ENCODE measurements at places on chromosomes 2 and 18.
A peak's percentile ranks its signal among the peaks of the same experiment; 100 is the strongest.

DNA sequence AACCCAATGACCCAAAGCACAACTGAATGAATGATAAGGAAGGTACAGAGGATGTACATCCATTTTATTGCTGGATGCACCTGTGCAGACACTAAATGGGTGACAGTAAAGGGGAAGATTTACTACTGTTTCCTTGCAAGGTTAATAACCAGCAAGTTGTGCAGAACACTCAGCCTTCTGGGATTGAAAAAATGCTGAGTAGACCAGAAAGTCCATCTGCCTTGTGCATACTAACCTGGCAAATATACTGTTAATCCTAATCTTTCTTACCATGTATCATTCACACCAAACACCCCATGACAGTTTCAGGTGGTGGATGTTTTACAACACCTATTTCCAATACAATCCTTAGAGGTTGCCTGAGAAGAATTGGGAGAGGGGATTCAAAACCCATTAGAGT lies 814.1 kb upstream of the NRXN1 start:
- no peak for DNase-seq

DNA sequence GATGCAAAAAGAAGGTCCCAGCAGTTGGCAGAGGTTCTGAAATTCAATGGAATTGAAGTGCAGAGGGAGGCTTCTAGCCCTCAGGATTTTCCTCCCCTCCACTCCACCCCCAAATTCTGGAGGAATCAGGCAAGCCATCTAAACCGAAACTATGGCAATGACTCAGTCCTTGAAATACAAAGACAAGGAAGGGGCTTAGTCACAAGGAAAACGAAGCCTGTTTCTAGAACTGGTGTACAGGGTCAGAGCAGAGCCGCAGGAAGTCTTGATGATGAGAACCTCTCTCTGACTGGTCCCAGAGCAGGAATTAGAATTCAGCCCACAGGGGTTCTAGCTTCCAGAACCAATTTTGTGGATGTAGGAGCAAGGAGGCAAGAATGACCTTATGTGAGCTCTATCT lies 111.7 kb upstream of the SCN1A start:
- DNase-seq = no peak

DNA sequence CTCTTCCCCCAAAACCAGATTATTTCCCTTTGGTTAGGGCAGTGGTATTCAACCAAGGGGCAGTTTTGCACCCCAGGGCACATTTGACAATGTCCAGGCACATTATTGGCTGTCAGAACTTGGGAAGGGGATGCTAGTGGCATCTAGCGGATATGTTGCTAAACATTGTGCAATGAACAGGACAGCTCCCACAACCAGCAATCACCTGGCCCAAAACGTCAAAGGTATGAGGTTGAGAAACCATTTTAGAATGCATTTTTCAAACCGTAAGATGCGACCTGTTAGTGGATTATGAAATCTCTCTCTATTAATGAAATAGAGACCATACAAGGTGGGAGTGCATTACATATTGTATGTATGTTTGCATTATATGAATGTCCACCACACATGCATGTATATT lies 54.2 kb downstream of the CD8B2 start:
- DNase-seq = no peak

DNA sequence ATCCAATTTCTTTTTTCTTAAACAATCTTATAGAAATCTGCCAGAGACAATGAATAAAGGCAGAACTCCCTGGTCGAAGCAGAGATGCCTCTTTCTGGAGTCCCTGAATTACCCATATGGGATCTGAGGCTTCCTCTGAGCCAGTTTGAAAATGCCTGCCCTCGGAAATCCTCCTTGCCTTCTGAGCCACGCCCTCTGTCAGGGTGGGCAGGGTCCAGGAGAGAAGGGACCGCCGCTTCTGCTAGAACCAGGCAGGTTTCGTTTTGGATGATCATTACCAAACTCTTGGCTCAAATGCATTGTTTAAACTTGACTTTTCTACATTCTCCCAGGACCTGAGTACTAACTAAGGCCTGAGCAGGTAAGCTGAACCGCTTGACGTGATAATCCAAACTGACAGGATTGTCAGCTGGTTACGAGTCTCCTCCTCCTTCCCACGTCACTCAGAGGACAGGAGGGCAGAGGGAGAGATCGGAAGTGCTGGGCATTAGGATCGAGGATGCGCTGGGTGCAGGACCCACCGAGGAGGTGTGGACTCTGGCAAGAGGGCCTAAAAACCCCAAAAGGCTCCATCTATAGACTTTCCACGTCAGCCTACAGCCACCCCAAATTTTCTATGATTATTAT lies 128.4 kb downstream of the KLHL29 start:
- no peak for DNase-seq

DNA sequence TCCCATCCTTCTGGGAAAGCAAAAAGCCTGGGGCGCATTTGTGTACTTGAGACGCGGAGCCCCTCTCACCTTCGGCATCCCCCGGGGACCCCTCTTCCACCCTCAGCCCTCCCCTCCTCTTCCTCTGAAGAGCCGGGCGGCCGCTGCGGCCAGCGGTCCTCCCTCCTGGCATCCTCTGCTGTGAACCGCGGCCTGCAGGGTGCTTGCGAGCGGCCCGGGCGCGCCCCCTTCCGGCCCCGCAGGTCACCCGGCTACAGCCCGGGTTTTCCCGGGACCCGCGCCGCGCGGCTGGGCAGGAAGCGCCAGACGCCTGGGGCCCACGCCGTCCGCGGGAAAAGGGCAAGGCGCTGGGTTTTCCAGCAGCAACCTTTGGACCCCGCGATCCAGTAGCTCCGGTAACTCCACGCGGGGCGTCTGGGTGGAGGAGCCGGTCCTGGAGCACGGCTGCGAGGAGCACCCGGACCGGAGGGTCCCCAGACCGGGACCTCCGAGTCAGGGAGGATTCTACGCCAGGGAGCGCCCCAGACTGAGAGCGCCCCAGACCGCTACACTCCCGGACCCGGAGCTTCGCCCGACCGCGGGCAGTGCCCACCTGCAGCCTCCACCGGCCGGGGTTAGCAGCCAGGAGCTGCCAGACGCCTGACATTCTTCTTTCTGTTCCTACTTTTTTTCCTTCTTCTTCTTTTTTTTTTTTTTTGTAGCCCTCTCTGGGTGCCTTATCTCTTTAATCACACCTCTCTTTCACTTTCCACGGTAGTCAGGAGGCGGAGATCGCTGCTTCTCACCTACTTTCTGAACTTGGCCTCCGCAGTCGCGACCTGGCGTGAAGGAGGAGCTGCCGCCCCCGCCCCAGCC lies at the start of gene IL18R1:
IL18R1 (plus strand) TSS at position 271 of the 855 bp plus-strand sequence. CDS start 6,865 bp downstream, outside the sequence.
- peak; percentile 58 for DNase-seq

GRCh38 chr2:159164457-159164911 lies 122.0 kb downstream of the WDSUB1 start:
- DNase-seq = no peak

- DNase-seq = no peak
Measured at GRCh38 chr2:232402518-232402917, 4.1 kb upstream of the ALPG start.

DNA sequence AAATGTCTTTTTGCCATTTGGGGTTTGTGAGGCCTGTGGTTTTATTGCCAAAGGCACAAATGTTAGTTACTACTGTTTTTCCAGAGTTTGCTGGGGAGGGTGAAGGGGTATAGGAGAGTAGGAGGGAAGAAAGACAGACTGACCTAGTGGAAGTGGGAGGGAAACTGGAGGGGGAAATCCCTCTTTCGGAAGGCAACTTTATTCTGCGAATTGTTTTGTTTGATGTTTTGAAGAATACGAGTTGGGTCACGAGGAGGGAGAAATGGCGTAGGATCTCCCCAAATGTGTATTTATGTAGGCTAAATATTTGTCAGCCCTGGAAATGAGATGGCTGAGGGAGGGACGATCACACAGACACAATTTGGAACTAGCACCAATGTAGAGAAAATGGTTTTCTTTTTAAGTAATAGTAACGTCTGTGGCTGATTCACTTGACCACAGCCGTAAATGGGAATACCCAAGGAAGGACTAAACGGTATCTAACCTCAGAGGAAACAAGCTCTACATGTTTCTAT lies 172.3 kb downstream of the ICOS start:
- DNase-seq = no peak

- no peak for DNase-seq
Measured at GRCh38 chr18:22827216-22827615, 105.9 kb upstream of the RBBP8 start.

DNA sequence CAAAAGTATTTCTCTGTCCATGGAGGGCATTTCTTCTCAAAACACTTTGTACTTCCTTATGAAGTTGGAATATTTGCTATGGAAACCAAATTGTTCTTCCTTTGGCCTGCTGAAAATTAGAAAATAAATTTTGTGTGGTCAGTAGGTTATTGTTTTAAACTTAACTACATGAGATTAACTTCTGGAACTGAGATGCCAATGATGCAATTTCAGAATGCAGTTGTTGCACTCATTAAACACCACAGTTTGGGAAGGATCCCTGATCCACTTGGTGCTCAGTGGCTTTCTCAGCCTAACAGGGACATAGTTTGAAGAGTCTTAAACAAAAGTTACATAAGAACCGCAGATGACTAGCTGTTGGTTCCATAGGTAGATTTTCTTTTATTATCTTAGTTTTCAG lies 23.3 kb upstream of the IL1R1 start:
- no peak for DNase-seq

GRCh38 chr2:11393711-11394236 lies 49.3 kb upstream of the ROCK2 start:
- DNase-seq = no peak

DNA sequence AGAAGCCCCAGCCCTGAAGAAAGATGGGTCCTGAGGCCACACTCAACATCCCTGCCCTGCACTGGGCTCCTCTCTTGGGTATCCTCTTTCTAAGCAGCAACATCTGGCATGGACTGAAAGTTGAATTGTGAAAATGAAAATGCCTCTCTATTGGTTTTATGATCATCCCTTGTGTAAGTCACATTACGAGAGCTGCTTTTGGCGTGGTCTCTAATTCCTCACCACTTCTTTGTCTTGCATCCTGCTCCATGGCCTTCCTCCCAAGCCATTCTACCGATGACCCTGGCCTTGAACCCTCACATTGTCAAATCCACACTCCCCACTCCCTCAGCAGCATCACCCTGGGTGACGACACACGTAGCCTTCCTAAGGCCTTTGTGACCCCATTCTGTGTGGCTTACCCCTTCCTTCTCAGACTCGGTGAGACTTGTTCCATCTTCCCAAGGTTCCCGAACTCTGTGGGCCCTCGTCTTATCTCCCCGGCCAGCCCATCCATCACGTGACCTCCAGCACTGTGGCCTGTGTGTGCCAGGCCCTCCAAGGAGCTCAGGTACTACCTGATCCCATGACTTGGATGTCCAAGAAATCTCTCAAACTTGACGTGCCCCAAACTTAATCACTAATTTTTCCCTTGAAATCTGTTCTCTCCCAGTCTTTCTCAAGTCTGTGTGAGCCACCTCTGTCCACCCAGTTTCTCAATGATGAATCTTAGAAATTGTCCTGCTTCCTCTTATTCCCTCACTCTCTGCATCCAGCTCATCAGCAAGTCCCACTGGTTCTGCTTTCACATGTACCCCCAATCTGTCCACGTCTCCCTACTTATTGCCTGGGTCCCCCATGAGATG lies 194.7 kb upstream of the HS6ST1 start:
- no peak for DNase-seq

- no peak for DNase-seq
Measured at GRCh38 chr2:25269233-25269632, 72.5 kb downstream of the DNMT3A start.

DNA sequence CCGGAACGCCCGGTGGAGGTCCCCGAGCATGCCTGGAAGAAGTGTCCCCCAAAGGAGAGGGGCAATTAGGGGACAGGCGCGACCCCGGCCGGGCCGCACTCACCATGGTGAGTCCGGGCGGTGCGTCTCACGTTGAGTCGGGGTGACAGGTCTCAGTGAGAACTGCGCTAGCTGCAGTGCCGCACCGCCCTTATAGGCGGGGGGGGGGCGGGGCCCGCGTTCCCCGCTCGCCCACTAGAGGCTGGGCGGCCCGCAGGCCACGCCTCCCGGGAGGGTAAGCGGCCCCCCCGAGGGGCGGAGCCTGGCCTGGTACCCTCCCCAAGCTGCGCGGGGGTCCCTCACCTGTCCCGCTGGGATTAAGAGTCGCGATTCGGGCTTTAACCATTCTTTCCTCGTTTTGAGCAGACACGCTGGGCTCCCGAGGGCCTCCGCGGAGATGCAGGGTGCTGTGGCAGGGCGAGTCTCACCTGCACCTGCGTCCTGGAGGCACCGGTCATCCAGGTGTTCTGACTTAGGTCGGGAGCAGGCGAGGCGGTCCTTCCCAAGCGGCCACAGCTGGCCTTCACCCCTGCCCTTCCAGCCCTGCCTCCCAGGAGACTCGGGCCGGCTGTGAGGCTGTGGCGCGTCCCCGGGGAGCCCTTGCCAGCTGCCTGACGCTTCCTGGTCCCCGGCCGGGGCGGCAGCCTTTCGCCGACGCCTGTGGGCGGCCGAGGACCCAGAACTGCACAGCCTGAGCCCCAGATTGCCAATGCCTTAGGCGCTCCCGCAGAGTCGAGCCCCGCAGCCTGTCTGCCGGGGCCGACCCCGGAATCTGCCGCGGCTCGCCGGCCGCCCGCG lies at the start of gene TUBA4A:
TUBA4A (minus strand) TSS at position 166 of the 837 bp plus-strand sequence; CDS start at position 106, 60 bp downstream.
- DNase-seq = peak; percentile 86

DNA sequence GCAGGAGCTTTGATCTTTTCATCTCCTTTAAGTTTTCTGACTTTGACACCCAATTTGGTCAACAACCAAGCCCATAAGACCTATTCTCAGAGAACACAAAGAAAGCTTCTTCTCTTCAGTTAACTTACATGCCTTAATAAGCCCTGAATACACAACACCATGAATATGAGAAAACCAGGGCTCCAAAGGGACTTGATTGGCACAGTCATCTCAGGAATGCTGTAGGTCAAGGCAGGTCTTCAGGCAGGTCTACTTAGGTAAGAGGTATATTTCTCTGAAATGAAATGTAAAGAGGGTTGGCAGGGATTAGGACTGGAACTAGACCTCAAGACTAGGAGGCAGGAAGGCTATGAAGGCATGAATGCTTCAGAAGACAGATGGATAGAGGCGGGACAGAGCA lies 24.4 kb upstream of the EIF2AK3 start:
- DNase-seq = no peak

- no peak for DNase-seq
Measured at GRCh38 chr2:8882094-8882493, 44.7 kb upstream of the KIDINS220 start.

DNA sequence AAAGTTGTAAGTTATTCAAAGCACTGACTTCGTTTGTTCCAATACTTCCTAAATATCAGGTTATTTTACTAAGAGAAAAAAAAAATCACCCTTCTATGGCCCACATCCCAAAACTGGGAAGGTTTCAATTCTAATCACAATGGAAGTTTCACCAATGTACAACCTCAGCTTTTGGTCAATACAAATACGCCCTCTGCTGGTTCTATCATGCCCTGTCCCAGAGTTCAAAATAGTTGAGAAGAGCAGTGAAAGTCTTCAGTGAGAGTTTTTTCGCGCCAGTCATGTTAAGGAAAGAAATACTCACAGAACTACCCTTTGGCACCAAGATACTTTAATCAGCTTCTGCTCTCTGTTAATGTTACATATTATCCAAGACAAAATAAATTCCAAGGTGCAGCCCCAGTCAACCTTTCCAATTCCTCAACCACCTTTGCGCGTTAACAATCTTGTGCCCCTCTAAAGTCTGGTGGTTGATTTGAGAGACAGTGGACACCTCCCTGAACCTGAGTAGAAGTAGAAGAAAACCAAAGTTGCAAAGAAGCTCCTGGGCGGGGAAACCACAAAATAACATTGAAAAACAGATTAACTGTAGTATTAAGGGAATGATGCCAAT lies 59.9 kb downstream of the SUMO1 start:
- DNase-seq = no peak
